ENCODE measurements at places on chromosomes 16 and 17.

DNA sequence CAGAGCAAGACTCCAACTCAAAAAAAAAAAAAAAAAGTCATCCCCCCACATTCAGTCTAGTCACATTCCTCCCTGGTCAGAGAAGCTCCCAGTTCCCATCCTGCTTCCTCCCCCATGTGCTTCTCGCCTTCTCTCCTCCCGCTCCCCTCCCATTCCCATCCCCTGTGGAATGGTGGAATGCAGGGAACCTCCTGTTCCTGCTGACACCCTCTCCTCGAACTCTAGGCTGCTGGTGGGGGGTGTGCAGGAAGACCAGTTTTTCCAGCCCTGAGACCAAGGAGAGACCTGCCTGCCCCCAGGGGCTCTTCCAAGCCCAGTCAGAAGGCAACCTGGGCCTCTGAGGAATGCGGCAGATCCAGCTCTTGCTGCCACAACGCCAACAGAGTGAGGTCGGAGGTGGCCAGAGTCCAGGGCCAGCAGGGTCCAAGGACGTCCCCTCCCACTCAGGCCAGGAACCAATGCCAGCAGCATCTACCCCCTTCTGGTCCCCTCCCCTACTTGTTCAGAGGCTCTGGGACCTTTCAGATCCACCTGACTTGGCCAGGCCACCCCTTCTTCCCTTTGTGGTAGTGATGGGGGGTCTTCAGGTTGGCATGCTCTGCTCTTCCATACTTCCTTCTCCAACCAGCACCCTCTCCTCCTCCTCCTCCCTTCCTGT is 39.3 kb upstream of the TAC4 start:
- peak; percentile 100 for DNase-seq

DNA sequence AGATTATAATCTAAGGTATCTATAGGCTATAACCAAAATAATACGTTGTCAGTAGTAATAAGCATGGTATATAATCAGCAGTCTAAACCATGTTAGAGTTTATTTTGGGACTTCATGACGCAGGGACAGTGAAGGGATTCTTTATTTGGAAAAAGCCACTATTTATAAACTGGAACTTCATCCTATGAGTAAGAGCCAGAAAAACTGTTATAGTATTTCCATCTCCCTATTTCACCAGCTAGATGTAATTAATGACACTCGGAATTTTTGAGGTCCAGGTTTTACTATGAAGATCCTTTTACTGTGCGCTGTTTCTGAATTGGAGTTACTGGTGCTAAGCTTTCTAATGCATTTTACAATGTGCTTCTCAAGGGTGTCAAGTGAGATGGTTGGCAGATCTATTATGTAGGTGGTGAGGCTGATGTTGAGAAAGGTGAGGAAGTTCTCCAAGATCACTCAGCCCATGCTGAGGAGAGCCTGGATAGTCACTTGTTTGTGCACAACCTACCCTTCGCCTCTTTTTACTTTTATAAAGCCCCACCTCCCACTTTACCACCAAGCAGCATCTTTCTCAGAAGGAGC is 149.3 kb downstream of the MSI2 start:
- no peak for DNase-seq

DNA sequence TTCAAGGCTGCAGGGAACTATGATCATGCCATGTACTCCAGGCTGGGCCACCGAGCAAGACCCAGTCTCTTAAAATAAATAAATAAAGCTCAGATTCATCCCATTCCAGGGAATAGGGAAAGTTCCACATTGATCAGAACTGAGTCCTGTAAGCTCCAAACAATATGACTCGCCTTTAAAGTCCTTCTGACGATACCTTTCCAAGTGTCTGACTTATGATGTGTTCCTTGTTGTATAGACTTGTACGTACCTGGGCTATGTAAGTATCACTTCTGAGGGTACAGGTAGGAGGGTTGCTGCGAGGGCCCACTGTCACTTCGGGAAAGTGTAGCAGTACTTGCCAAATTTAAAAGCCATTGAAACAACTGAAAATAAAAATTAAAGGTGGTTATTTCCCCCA is 252.8 kb downstream of the IRX3 start:
- no peak for DNase-seq

- DNase-seq: no peak
Observed at GRCh38 chr17:58691701-58692238, at the start of gene TEX14. Gene TEX14 (minus strand): TSS chr17:58692045. CDS start chr17:58652001, 40,044 bp downstream.

GRCh38 chr16:81456523-81457325 is 12.1 kb downstream of the CMIP start:
- no peak for DNase-seq

GRCh38 chr17:38559880-38560230 is 45.9 kb downstream of the SRCIN1 start:
- DNase-seq: no peak

- DNase-seq: no peak
Observed at GRCh38 chr17:80449930-80450576, 26.4 kb downstream of the NPTX1 start.

GRCh38 chr17:43418441-43419374 is 19.9 kb downstream of the ARL4D start:
- peak; percentile 98 for DNase-seq

DNA sequence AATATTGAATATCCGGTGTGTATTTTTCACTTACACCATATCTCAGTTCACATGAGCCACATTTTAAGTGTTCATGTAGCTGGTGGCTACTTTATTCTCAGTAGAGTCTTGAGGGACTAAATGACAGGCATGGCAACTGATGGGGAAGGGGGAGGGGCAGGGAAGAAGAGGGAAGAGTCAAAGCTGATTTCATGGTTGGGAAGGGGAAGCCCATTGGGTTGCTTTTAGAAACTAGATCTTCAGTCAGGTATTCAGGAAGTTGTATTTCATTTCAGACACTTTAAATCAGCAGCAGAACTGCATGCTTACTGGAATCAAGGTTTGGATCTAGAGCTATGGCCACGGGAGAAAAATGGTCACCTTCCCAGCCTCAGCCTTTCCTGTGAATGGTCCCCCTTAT is 2.9 kb upstream of the WIPI1 start:
- no peak for DNase-seq

- no peak for DNase-seq
Observed at GRCh38 chr16:3490911-3491629, 4.2 kb downstream of the C16orf90 start.

Measured in islet precursor cell (in vitro differentiated cells).